ENCODE measurements at places on chromosomes 12 and 14.

DNA sequence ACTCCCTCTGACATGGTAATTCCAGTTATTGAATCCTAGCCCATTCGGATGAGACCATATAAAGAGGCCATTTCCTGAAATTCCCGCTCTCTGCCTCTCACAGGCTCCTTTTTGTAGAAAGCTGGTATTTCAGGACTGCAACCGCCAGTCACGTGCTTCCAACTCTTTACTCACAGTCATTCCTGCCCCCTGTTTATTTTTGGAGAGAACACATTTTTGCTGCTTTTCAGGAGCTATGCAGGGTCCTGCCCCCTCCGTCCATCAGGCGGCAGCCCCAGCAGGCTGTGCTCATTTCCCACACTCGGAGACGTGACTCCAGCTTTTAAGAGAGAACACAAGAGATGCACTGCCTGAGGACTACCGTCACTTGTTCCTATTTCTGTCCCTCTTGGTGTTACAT, 26.8 kb downstream of the IFT43 start:
- no peak for DNase-seq

- DNase-seq: no peak
Measured at GRCh38 chr12:131851741-131852550, 23.8 kb downstream of the MMP17 start.

GRCh38 chr12:95548539-95549391, 2.5 kb downstream of the USP44 start:
- DNase-seq: peak; percentile 82

- DNase-seq: no peak
Measured at GRCh38 chr12:114696443-114697242, 12.7 kb upstream of the TBX3 start.

- no peak for DNase-seq
Measured at GRCh38 chr12:58413794-58414193, 472.4 kb downstream of the ATP23 start.

GRCh38 chr14:89486505-89486904, 69.5 kb upstream of the FOXN3 start:
- DNase-seq: peak; percentile 6

- no peak for DNase-seq
Measured at GRCh38 chr14:102751088-102751487, 26.2 kb upstream of the TRAF3 start.

- DNase-seq: no peak
Measured at GRCh38 chr12:99261256-99261655, 386.3 kb upstream of the GARIN6 start.

DNA sequence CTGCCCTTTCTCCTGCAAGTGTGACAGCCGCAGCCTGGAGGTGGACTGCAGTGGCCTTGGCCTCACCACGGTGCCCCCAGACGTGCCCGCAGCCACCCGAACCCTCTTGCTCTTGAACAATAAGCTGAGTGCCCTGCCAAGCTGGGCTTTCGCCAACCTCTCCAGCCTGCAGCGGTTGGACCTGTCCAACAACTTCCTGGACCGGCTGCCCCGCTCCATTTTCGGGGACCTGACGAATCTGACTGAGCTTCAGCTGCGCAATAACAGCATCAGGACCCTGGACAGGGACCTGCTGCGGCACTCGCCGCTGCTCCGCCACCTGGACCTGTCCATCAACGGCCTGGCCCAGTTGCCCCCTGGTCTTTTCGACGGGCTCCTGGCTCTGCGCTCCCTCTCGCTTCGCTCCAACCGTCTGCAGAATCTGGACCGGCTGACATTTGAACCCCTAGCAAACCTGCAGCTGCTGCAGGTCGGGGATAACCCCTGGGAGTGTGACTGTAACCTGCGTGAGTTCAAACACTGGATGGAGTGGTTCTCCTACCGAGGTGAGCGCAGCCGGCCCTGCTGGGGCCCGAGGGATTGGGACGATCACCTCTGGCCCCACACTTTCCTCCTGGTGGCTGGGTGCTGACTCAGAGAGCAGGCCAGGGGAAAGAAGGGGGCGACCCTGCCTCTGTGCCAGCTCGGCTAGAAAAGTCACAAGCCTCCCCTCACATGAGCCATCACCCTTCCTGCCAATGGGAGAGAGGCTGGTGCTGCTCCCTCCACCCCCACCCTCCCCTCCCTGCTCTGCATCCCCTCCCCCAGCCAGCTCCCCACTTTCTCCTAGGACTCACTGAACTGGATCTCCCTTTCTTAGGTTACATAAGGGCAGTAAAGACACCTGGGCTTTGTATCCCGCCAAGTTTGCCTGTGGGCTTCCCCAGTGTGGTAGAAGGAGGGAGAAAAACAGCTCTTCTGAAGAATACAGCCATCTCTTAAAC, 10.9 kb downstream of the LRTM2 start:
- DNase-seq: no peak

DNA sequence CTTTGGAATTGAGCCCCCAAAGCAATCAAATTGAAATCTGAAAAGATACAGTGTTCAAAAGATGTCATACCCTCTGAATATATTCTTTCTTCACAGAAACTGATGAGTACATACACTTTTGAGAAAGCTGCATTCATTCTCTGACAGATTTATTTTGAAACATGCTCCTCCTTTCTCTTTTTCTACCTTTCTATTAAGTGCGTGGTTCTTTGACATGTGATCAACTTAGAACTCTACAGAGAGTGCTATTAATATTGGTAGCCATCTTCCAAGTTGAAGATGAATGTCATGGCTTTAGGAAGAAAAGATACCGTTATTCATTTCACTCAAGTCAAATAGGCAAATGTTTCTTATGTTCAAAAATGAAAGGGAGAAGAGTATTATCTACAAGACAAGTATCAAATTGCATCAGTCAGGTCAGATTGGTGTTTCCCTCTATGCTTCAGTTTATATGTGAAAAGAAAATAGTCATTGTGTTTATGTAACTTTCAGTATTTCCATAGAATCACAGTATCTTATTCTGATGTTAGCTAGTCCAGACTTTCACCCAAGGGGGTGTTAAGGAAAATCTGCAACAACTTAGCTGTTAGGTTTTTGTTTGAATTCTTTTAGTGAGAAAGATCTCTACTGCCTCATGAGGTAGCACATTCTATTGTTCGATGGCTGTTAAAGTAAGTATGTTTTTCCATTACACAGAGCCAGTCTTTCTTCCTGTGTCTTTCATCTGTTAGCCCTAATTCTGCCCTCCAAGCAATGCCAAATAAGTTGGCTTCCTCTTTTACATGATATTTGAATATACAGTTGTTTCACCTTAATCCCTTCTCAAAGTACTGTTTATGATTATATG, 55.4 kb upstream of the GARIN2 start:
- DNase-seq: no peak

DNA sequence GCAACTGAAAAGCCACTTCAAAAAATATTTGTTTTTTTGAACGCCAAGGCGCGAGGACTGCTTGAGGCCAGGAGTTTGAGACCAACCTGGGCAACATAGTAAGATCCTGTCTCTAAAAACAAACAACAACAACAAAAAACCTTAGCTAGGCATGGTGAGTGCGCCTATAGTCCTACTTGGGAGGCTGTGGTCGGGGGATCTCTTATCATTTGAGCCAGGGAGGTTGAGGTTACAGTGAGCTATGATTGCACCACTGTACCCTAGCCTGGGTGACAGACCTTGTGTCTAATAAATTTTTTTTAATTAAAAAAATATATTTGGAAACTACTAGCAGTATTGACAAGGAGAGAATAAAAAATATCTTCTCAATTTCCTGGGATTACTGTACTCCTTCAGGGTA, 113.1 kb downstream of the TRAFD1 start:
- no peak for DNase-seq

DNA sequence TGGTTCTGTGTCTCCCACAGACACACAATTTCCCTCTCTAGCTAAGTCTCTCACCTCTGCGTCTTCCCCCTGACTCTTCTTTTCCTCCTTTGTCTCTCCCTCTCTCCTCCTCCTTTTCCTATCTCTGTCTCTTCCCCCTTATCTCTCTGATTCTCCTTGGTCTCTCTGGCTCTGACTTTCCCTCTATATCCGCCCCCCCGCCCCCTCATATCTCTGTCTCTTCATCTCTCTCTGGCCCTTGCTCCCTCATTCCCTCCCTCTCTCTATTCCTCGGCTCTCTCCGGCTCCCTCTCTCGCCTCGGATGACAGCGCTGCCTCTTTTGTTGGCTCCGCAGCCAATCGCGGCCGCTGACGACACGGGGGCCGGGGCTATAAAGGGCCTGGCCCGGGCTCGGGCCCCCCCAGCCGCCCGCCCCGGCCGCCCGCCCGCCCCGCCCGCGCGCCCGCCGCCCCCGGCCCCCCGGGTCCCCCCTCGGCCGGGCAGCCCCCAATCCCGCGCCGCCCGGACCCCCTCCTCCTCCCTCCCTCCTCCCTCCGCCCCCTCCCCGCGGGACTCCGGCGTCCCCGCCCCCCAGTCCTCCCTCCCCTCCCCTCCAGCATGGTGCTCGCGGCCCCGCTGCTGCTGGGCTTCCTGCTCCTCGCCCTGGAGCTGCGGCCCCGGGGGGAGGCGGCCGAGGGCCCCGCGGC, at the start of gene GDF11:
TSS of gene GDF11 (plus strand) at position 404 of the 687 bp plus-strand sequence. CDS start at position 599, 195 bp downstream.
- peak; percentile 81 for DNase-seq

- no peak for DNase-seq
Measured at GRCh38 chr14:61145034-61145902, 135.9 kb downstream of the TMEM30B start.

DNA sequence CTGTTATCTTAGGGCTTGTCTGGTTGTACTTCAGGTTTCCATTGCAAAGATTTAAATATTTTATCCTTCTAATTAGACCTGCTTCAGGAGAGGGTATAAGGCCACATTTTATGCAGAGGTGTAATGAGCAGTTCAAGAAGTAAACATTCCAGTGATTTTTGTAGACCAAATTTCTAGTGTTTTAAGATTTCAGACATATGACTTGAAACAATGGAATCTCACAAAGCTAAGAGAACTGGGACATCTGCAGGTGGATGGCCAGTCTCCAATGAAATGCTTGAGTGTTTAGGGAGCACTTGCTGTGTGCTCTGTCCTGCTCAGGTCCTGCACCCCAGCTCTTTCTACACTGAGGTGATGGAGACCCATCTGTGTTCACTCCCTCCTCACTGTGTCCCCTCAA, 7.9 kb downstream of the C14orf132 start:
- DNase-seq: no peak

All from activated T-cell treated with anti-CD3 and anti-CD28 coated beads, Interleukin-2, amount 50 U/mL, for 24 hours (primary cell).